ENCODE measurements at places on chromosomes 11 and 22.

DNA sequence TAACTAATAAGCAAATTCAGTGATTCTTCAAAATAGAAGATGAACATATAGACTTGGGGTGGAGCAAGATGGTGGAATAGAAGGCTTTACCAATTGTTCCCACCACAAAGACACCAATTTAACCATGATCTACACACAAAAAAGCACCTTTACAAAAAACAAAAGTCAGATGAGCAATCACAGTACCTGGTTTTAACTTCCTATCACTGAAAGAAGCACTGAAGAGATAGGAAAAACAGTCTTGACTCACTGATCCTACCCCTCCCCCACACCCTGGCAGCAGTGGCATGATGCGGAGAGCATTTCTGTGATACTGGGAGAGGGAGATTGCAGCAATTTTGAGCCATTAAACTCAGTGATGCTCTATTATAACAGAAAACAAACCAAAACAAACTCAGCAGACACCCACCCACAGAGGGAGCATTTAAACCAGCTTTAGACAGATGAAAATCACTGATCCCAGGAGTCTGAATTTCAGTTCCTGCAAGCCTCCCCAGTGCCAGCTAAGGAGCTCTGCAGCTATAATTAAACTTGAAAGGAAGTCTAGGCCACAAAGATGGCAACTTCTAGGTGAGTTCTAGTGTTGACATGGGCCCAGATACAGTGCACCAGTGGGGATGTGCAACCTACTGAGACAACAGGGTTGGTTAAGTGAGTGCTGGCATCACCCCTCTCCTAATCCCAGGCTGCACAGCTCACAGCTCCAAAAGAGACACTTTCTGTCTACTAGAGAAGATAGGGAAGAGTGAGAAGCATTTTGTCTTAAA lies 161.8 kb upstream of the GRIA4 start:
- DNase-seq = no peak

DNA sequence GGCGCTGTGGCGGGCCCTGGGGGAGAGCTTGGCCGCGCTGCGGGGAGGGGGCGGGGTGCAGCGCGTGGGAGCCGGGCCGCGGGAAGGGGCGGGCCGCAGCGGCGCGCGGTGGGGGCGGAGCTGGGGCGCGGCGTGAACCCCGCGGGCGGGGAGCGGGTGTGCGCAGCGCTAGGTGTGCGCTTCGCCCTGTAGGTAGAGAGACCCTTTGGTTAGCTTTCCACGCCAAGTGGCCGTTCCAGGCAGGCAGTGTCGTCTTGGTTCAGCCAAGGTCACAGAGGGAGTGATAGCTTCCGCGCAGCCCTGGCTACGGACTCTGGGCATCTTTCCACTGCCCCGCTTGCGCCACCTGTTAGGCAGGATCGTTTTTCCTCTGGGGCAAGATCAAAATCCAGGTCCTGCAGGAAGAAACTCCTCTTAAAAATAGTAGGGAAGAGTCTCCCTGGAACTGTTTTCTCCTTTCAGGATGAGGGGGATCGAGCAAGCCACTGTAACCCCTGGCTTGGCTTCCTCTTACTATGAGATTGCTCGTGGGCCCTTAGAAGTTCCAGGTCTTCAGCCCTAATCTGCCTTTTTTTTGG lies 434 bp downstream of the BANF1 start:
- DNase-seq = no peak

DNA sequence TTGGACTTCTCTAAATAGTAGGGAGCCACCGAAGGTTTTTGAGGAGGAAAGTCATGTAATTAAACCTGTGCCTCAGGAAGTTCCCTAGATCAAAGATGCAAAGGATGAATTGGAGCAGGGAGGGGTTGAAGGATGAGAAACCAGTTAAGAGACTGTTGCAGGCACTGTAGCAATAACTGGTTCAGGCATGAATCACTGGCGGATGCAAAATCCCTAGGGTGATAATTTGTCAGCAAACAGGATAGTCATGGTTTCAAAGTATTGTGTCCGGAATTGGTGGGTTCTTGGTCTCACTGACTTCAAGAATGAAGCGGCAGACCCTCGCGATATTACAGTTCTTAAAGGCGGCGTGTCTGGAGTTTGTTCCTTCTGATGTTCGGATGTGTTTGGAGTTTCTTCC lies 19.9 kb downstream of the TRIOBP start:
- peak; percentile 86 for DNase-seq

- DNase-seq = no peak
These were observed 18.1 kb downstream of the IL17REL start for GRCh38 chr22:49994361-49995040.

DNA sequence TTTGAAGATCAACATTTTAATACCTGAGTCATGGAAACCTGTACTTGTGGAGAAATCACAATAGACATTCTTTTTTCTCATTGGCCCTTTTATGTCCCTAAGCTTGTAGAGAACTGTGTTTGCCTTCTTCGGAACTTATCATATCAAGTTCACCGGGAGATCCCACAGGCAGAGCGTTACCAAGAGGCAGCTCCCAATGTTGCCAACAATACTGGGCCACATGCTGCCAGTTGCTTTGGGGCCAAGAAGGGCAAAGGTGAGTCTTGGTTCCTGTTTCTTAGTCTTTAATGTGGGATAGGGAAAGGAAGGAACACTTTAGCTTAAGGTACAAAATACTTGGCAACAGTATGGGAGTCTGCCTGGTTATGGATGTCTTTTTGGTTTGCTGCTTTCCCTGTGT lies 44.2 kb downstream of the CTNND1 start:
- no peak for DNase-seq

GRCh38 chr11:114594703-114595102 lies 883 bp downstream of the NXPE4 start:
- no peak for DNase-seq

DNA sequence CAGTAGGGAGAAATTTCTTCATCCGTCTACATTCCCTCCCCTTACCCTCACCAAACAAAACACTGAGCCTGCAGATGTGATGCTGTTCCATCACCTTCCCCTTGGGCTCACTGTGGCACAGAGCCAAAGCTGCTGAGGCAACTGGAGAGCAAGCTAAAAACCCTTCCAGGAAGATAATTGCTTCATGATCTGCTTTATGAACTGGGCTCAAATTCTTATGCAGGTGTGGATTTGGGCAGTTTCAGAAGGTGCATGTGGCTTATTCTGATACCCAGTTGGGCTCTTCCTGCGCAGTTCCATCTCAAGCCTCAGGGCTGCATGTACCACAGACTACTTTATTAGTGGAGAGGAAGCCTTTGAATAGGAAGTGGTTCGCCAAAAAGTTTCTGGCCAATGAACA lies 58.3 kb downstream of the AAMDC start:
- DNase-seq = no peak

- no peak for DNase-seq
These were observed 64.8 kb downstream of the APOL5 start for GRCh38 chr22:35782504-35782903.

DNA sequence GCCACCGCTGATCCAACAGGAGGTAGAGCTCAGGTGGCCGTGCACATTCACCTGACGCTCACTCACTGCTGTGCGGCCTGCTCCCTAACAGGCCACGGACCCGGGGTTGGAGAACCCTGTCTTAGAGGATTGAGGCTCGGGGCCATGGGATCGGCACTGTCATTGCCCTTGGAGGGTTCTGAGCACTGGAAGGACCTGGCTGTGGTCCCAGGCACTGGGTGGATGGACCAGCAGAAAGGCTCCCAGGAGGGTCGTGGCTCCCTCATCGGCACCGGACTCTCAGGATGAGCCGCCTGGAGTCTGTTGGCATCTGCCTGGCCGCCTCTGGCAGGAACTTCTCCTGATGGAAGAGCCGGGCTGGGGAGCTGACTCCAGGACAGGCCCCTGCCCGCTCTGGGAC lies 6.5 kb downstream of the KCNQ1 start:
- DNase-seq = no peak

DNA sequence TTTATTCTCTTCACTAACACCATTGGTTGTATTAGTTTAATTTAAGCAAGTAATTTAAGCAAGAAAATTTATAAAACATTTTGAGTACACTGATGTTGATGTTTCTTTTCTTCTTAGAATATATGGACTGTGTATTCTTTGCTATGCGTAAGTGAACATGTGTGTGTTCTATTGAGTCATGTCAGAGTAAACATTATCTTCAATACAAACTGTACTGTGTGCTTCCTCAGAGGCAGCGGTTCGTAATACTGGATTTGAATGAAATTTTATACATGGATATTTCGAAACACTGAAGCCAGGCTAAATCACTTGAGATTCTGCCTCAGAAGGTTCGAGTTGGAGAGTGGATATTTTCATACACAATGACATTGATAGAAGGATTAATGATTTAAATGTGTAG lies 452.6 kb downstream of the LUZP2 start:
- no peak for DNase-seq

DNA sequence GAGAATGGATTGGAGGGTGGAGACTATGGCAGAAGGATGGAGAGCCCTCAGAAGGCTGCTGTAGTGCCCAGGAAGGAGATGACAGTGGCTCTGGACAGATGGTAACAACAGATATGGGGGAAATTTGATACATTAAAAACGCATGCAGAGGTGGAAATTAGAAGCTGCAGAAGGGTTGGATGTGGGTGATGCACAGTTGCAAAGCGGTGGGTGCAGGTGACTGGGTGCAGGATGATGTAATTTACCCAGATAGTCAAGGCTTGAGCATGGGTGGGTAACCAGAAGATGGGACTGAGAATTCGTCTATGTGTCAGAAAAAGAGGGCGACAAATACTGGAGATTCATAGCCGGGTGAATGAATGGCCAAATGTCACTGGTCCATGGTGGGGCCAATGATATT lies 570.3 kb downstream of the MN1 start:
- DNase-seq = no peak

GRCh38 chr22:30523646-30524489 lies 18.4 kb upstream of the SEC14L4 start:
- DNase-seq = no peak

GRCh38 chr11:79241852-79242241 lies 199.0 kb downstream of the TENM4 start:
- DNase-seq = no peak

DNA sequence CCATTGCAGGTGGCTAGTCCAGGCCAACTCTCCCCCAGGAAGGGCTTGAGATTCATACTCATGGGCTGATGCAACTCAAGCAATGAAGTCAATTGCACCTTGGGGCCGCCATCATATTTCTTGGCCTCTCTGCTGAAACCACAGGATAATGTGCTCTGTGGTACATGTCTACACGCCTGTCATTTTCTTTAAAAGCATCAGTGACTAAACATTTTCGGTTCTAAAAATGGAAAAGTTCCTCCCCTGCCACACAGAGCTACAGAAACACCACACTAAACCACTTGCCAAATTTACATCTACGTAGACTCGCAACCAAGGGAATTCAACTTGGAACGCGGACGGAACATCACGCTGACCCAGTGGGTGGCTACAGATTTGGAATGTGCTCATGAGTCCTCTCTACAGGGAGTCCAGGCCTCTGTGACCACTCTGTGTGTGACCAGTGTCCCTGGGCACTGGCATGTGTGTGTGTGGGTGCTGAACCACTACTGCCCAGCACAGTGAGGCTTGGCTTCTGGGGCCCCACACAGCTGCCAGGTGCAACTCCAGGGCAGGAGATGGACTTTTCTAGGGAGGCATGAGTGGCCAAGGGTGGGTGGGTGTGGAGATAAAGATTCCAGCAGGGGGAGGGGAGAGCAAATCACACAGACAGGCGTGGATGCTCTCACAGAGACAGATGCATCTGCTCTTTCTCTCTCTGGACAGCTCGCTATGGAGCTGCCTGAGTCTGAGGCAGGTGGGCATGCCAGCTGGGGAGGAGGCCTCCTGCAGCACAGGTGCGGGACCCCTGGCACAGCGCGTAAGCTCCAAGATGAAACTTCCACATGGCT lies 261.9 kb downstream of the CTTN start:
- DNase-seq = no peak

DNA sequence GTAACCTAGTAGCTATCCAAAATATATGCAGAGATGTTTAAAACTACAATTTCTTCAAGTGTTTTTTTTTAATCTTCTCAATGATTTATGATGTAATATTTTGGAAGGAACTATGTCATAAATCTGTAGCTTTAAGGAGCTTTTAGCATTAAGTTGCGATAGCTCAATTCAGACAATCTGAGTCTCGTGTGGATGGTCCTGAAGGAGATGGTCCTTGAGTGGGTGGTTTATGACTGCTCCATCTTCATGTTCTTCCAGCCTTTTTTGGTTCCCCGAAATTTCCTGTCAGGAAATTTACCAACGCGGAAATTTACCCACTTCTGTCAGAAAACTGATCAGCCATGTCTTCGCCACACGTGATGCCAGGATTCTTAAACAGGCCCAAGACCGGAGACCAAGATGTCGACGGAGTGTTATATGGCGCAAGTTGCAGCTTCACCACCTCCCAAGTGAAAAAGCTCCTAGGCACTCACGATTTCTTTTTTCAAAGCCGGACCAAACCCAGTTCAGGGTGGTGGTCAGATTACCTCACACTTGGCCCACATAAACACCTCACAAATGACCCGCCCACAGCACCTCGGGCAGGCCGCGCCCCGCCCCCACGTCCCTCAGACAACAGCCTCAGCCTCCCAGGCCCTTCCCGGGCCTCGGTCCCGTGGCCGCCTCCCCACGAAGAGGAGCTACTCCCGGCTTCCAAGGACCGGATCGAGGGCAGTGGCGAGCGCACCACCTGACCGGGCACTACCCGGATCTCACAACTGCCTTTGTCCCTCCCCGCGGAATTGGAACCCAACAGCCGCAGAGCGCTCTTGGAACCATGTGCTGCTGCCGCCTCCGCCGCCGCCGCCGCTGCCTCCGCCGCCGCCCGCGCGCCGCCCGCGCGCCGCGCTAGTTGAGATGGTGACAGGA lies at the start of gene MORC2:
MORC2 (minus strand) TSS at position 760 of the 909 bp plus-strand sequence. CDS start 885 bp downstream, outside the sequence.
- DNase-seq = peak; percentile 52

DNA sequence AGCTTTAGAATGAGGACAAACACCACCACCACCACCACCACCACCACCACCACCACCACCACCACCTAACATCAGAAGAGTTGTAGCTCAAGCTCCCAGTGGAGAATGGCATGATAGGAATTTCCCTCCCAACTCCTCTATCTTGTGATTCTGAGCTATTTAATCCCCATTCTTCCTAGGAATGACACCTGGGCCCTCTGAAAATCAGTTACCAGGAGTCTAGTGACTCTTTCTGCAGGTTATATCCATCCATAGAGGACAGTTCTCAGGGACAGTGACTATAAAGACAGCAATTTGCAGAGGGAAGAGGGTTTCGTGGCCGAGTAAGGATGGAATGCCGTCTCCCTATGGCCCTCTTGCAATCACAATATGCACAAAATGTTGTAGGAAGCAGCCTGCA lies 27.8 kb downstream of the MYH9 start:
- no peak for DNase-seq

DNA sequence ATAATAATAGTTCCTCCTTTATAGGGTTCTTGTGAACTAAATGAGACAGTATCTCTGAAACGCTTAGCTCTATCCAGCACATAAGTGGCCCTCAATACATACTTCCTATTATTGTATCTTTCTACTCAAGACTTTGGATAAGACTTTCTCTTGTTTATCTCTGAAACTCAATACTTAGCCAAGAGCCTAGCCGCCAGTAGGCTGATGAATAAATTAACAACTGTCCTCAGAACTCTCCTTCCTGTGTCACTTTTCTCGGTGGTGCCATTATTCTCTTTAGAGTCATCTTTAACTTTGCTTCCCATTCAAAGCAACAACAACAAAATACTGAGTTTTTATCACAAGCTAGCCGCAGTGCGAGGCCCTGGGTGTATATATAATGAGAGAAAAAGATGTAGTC lies 86.9 kb downstream of the FAM83F start:
- no peak for DNase-seq

All from HT1080 (cell line).